ENCODE measurements at places on chromosomes 2 and 18.

GRCh38 chr2:150669492-150669891 is 182.0 kb upstream of the RND3 start:
- no peak for DNase-seq

GRCh38 chr2:98242003-98242402 is 104.3 kb upstream of the CNGA3 start:
- no peak for DNase-seq

DNA sequence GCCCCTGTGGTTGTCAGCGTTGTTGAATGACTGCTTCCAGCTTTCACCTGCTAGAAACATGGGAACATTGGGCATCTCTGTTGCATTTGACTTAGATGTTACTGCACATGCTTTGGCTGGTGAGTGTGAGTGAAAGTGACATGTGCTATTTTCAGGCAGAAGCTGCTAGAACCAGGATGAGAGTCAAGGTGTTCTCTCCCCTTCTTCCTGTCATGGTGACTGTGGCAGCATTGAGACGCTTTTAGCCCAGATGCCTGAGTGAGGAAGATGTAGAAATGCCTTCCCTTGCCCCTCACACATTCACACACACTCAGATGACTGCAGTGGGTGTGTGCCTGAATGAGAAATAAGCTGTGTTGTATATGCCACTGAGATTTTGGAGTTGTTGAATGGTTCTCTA is 220.2 kb downstream of the PTPRM start:
- no peak for DNase-seq

- no peak for DNase-seq
Measured at GRCh38 chr2:20034218-20034617, 17.2 kb downstream of the LAPTM4A start.

DNA sequence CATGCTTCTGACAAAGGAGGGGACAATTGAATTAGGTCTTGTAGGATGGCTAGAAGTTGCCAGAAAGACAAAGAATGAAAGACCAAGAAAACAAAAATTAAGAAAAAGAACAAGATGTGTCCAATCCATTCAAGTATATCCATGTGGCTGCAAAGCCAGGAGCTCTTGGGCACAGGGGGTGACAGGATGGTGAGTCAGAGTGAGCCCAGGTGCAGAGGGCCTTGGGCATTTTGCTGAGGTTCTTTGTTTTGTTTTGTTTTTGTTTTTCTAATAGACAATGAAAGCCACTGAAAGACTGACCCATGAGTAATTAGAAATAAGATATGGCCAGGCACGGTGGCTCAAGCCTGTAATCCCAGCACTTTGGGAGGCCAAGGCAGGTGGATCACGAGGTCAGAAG is 104.6 kb upstream of the KLHL29 start:
- no peak for DNase-seq

DNA sequence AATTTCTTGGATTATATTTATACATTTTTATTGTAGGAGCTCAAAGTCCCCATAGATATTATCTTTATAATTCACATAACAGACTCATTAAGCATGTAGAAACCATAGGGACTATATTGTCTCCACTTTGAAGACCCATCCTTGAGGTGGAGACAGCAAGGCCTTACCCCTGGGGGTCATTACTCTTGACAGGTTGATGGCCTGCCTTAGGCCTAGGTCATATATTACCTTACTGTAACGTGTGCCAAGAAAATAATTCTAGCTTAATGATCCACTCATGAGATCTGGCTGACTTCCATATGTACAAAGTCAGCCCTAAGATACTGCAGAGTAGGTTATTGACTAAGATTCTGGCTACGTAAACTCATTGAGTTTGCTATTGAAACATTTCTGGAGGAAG is 65.4 kb upstream of the GLS start:
- no peak for DNase-seq

DNA sequence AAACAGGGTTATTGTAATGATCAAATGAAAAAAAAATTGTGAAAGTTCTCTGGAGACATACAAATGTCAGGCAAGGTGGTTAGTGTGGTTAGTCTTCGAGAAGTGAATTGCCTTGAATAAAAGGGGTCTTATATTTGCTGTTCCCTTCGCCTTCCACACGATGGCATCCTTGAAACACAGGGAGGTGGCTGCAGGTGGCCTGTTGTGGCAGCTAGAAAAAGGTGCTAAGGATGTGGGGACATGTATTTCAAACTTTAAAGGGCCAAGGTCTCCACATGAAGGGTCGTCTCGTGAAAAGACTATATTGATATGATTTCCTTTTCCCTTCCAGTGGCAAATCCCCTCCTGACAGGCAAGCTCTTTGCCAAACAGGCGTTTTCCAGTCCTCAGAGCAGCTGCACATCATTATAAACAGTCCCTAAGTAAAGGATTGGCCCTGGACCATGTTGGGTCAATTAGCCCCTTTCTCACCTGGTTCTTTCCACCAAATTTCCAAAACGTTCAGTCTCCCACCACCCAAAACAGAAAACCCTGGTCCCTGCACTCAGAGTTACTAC is 68.5 kb downstream of the COPS8 start:
- peak; percentile 46 for DNase-seq

- DNase-seq, result no peak
Measured at GRCh38 chr18:76467371-76468190, 27.5 kb downstream of the ZNF516 start.

DNA sequence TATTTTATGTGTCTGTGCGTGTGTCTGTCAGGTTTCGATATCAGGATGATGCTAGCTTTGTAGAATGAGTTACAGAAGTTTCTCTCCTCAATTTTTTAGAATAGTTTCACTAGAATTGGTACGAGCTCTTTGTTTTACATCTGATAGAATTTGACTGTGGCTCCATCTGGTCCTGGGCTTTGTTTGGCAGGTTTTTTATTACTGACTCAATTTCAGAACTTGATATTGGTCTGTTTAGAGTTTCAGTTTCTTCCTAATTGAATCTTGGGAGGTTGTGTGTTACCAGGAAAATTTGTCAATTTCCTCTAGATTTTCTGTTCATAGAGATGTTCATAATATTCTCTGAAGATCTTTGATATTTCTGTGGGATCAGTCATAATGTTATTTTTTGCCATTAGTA is 289.4 kb upstream of the COL3A1 start:
- no peak for DNase-seq

- DNase-seq, result peak; percentile 66
Measured at GRCh38 chr2:9178904-9179571, 27.6 kb upstream of the ASAP2 start.

DNA sequence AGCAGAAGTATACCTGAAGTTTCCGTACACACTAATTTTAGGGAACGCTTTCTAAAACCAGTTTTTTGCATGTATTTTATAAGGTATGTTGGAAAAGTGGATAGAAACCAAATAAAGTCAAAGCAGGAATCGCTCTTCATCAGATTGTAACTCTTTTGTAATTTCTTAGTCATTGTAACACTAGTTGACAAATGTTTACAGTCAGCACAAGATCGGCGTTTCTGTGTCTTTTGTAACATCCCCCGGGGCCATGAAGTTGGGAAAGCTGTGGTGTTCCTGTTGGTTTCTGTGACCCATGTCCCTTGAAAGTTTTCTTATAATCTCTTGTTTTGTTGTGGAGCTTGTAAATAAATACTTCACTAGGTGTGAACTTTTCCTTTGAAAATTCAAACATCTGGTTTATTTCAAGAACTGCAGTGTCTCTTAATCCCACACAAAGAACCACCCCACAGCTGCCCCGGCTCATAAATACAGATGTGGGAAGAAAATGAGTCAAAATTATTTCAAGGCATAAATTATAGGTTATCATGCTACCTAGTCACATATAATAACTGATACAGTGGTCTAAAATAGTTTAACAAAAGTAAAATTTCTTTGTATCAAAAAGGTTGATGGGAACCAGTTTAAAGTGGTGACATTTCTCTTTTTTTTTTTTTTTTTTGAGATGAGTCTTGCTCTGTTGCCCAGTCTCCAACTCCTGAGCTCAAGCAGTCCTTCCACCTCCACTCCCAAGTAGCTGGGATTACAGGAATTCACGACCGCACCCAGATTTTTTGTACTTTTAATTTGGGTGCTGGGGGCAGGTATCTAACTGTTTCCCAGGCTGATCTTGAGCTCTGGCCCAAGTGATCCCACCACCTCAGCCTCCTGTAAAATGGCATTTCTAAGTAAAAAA is 751 bp upstream of the NMI start:
- DNase-seq, result peak; percentile 68

DNA sequence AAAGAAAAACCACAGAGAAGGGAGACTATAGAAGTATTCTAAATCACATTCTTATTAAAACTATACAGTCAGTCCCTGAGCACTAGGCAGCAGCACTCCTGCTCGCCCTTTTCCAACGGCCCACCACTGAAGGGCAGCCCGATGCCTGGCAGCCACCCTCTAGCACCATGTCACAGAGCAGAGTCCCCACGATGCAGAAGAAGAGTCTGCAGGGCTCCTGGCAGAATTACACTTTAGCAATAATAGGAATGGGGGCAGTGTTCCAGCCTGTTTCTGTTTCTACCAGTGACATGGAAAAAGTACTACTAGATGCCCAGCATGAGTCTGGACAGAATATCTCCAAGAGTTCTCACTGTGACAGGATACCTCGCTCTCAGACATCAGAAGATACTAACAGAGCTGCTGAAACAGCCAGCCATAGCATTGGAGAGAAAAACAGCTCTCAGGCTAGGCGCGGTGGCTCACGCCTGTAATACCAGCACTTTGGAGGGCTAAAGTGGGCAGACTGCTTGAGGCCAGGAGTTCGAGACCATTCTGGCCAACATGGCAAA is 87.6 kb downstream of the C2orf74 start:
- DNase-seq, result no peak

- DNase-seq, result peak; percentile 31
Measured at GRCh38 chr18:50194631-50195532, at the start of gene MYO5B. MYO5B (minus strand) TSS chr18:50195147; CDS start chr18:50194793, 354 bp downstream.

DNA sequence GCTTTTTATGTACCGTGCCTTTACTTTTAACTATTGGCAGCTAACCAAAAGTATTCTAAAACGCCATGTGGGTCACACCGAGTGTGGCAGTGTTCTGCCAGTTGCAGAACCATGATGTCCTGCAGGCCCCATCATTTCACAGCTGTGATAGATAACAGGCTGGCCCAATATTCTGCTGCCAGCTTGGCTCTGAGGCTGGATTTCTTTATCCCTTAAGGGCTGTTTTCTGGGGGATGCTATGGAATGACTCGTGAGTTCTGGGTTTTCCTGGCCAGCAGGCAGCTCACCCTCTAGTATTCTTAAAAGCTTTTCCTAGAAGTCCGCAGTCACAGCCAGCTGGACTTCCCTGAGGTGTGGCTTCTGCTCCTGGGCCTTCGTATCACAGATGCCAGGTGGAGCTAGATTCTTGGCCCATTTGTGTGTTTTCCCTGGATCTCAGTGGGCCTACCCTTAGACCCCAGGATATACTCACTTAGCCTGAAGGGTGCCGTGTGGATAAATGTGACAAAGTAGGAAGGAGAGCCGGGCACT is 41.0 kb downstream of the FHOD3 start:
- DNase-seq, result no peak

DNA sequence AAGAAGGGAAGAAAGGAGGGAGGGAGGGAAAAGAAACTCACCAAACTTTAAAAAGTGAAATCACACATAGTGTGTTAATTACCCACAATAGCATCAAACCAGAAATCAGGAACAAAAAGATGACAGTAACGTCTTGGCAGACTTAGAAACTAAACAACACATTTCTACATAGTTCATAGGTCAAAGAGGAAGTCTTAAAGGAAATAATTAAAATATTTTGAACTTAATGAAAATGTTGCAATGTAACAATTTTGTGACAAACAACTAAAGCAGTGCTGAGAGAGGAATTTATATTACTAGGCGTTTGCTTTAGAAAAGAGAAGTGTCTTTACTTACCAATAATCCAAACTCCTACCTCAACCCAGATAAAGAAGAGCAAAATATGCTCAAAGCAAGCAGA is 505.0 kb upstream of the ID2 start:
- no peak for DNase-seq

DNA sequence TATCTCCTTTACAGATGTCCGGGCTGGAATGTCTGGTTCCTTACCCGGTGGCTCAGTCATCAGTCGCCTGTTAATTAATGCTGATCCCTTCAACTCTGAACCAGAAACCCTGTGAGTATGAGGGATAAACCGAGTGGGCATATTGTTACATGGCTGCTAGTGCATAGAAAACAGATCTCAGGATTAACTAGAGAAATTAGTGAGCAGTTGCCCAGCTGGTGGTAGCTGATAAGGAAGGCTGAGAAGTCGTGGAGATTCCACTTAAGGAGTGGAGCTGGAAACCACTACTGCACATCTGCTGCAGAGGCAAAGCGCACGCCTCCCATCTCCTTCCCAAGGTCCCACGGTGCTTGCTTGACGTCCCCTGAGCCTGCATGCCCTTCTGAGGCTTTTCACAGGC is 97.7 kb downstream of the DGKD start:
- DNase-seq, result no peak
